ENCODE measurements at places on chromosomes 12 and 14.

DNA sequence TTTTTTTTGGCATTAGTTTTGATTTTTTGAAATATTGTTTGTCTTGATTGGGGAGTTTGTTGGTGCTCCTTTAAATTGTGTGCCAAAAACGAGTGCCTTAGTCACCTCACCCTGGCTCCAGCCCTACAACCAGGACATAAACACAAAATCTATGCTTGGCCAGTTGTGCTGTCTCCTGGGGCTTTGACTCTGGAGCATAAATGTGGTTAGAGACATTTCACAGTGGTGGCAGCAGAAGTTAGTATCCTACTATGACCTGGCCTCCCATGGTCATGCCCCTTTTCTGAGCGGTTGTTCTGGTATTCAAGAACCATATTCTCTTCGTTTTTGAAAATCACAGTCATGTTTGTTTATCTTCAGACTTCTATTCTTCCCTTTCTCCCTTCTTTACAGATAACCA, 70.7 kb upstream of the PSMA6 start:
- DNase-seq: no peak

DNA sequence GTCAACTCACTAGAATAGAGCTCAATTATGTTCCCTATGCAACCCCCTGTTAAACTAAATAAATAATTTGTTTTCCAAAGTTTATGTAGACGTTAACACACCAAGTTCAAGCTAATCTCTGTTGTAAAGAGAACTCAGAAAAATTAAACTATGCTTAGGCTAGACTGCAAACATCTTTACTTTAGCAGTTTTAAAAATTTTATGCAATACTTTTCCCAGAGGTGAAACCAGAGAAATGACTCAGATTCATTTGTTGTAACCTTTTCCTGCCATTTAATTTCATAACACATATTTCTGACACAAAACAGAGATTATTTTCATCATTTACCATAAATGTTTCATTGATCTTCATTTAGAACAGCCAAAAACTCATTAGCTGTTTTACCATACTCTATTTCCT, 27.4 kb downstream of the ABCC9 start:
- DNase-seq: no peak

- no peak for DNase-seq
These were observed 135.5 kb upstream of the CPM start for GRCh38 chr12:69068448-69068847.

DNA sequence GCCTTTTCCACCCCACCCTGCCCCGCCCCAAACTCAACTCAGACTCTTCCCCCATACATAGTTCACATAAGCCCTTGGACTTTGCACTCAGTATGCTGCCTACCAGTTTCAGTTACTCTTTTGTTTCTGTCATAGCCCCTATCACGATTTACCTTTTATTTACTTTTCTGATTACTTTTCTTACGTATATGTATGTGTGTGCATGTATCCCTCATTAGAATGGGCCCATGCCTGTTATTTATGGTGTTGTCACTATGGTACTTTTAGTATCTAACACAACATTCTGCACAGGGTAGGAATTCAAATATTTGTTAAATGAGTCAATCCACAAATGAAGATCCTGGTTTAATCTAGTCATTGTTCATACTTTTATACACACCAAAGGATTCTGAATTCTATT, 16.5 kb upstream of the LUM start:
- DNase-seq: no peak

GRCh38 chr14:78081245-78081644, 88.9 kb upstream of the NRXN3 start:
- DNase-seq: no peak

GRCh38 chr12:2691345-2692071, 103.3 kb upstream of the FKBP4 start:
- DNase-seq: peak; percentile 44

GRCh38 chr14:60515511-60516289, 6.8 kb downstream of the SIX6 start:
- DNase-seq: no peak

- peak; percentile 80 for DNase-seq
These were observed 132.4 kb downstream of the GCH1 start for GRCh38 chr14:54769951-54770863.

- no peak for DNase-seq
These were observed 4.0 kb downstream of the KCNA5 start for GRCh38 chr12:5047729-5048128.

DNA sequence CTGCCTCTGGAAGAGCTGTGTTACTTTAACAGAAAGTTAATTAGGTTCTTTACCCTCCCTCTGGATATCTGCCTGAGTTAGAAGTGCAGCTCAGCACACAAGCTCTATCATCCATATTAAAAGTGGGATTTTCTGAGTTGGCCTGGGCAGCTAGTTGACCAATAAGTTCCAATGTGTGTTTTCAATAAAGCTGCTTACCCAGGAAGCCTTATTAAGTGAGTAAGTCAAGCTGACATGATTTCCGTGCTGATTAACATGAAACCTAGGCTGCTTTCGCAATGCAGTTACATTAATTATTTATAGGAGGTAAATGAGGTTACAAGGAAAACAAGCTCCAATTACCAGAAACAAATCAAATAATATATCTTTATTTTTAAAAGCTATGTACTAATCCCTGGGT, 4.8 kb downstream of the NEUROD4 start:
- DNase-seq: peak; percentile 22

- no peak for DNase-seq
These were observed 6.5 kb downstream of the NOXRED1 start for GRCh38 chr14:77416836-77417235.

DNA sequence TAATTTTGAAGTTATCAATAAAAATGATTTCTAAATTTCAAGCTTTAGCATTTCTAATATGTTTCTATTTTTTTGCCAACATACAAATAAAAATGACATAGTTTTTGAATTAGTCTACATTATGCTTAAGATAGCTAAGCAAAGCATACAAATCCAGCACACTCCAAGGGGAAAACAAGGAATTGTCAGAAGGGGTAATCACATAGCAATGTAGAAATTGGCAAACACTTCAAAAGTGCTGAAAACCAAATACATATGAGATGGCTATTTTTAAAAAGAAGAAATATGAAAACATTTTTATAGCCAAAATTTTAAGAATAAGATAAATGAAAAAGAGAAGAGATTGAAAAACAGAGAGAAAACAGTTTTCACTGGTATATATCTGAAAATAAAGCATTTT, 308.0 kb downstream of the SLC6A15 start:
- DNase-seq: no peak

- DNase-seq: no peak
These were observed 106.4 kb downstream of the SLC8A3 start for GRCh38 chr14:70082394-70082793.

DNA sequence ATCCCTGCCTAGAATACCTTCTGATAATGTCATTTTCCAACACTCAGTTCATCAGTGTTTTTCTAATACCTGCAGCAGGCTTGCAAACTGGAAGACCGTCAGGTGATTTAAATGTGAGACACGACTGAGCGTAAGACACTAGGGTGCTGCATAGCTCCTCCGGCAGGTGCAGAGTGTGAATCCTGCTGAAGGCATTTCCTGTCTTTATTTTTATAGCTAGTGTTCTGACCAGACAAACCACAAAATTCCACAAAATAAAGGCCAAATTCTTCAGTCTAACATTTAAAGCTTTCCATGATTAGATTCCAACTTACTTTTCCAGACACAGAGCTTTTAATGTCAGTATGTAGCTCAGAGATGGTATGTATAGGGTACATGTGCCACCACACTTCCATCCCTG, 70.7 kb downstream of the BBS10 start:
- no peak for DNase-seq

- no peak for DNase-seq
These were observed 89.7 kb downstream of the TMCC3 start for GRCh38 chr12:94560431-94561221.

- no peak for DNase-seq
These were observed 21.6 kb upstream of the CHFR start for GRCh38 chr12:132909030-132909368.

- no peak for DNase-seq
These were observed 331.5 kb downstream of the LRIG3 start for GRCh38 chr12:58588770-58589169.

DNA sequence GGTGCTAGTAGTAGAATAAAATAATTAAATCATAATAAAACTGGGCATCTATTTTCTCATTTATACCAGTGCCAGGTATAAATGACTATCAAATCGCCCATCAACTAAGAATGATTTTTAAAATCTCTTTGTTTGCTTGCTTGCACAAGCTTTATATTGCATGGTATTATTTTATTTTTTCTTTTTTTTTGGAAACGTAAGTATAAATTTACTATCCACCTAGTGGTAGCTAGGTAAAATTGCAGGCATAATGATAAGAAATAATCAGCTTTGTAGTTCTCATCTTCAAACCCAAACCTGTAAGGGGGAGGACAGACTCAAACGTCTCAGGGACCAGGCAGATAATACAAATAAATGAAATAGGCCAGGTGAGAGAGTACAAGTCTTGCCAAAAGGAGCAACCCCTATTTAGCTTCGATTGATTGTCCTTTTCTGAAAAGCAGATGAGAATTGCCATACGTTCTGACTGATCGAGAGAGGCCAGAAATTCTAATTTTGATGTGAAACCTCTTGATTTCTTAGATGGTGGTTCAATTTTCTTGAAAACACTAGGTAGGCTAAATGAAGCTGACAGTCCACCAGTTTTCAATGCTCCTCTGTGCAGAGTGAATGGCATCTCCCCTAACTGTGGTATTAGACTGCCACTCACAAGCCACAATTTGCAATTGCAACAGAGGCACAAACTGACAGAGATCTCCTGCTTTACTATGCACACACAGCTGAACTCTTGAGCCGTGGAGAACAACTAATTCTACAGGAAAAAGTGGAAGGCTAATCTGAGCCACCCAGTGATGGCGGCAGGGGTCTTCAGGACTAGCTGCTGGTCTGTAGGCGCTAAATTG, 189.3 kb downstream of the DACT1 start:
- no peak for DNase-seq

DNA sequence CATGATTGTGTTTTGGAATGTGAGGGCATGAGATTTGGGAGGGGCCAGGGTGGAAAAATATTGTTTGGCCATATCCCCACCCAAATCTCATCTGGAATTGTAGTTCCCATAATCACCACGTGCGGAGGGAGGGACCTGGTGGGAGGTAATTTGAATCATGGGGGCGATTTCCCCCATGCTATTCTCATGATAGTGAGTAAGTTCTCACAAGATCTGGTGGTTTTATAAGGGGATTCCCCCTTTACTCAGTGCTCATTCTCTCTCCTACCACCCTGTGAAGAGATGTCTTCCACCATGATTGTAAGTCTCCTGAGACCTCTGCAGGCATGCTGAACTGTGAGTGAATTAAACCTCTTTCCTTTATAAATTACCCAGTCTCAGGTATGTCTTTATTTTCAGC, 15.7 kb downstream of the OR10P1 start:
- no peak for DNase-seq

DNA sequence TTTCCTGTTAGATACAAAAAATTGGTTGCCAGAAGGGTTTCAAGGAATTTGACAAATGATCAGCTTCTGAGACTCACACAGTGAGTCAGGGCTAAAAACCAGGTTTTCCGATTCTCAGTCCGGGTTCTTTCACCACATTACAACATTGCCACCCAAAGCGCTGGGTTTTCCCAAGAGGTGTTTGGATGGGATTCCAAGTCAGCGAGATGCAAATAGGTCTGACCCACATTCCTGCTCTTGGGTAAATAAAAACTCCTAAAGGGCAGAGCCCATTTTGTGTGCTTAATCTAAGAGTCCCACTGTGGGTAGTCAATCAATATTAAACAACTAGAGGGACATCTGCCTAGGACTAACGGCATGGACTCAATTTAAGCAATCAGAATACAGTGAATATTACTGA, 5.4 kb upstream of the RIC8B start:
- no peak for DNase-seq

GRCh38 chr14:36579573-36580140, 2.8 kb downstream of the NKX2-8 start:
- no peak for DNase-seq

DNA sequence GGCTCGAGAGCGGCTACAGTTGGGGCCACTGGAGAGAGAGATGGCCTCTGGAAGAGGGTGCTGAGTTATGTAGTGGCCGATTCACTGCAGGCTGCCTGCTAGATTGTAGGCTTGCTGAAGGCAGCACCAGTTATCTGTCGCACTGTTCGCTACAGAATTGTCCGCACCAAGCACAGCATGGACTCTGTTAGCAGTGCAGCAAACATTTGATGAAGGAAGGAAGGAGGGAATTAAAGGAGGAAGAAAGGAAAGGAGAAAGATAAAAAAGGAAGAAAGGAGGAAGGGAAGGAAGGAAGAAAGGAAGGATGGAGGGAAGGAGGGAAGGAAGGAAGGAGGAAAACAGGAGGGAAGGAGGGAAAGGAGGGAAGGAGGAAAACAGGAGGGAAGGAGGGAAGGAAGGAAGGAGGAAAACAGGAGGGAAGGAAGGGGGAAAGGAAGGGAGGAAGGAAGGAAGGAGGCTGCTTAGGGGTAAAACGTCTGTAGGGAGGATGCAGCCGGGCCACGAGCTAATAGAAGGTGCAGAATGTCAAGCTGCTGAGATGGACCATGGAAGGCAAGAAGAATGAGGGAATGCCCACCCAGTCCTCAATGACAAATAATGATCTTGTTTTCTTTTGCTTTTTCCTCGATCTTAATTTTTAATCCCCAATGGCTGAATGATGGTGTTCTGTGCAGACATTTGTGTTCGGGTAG, 27.3 kb upstream of the ADIPOR2 start:
- DNase-seq: no peak

GRCh38 chr14:21038441-21039422, 3.4 kb upstream of the RNASE7 start:
- no peak for DNase-seq

GRCh38 chr12:68381476-68382219, 49.5 kb upstream of the MDM1 start:
- no peak for DNase-seq

DNA sequence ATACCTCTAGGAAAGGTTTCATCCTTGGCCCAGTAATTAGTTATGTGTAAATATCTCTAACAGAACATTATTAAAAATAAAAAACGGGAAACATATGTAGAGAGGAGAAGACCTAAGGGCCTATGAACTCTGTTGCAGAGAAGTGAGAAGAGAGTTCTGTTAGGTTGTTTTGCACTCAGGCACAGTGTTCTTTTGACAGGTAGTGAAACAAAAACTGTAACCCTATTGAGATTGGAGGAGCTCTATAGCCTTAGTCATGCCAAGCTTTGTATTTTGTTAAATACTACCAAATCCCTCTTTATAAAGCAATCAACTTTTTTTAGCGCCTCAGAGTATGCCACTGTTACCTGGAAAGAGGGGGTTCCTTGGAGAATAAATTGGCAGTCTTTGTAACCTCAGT, 77.6 kb downstream of the CNTN1 start:
- no peak for DNase-seq

GRCh38 chr14:104337351-104337750, 199.0 kb downstream of the KIF26A start:
- DNase-seq: no peak

- DNase-seq: no peak
These were observed 36.2 kb downstream of the TMEM120B start for GRCh38 chr12:121748571-121749265.

- no peak for DNase-seq
These were observed 751 bp upstream of the HRK start for GRCh38 chr12:116881877-116882507.

GRCh38 chr12:52179396-52179973, 12.3 kb downstream of the KRT80 start:
- no peak for DNase-seq
